HepG2 (cell line): ENCODE measurements at places on chromosomes 1 and 21.

- no peak for DNase-seq
Observed at GRCh38 chr1:14519976-14520375, 78.5 kb upstream of the KAZN start.

DNA sequence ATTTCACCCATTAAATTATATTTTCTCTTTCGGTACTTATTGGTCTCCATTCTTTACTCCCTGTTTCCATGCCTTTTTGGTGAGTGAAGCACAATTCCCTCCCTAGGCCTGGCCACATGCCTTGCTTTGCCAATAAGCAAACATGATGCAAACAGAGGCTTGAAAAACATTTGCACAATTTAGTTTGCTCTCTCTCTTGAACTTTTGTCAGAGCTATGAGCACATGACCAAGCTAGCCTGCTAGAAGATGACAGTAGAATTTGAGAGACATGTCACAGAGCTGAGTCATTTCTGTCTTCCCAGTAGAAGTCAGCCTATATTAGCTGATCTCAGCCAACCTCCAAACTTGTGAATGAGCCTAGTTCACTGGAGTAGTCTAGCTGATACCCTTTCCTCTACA is 24.6 kb downstream of the ANGPTL3 start:
- peak; percentile 98 for DNase-seq

DNA sequence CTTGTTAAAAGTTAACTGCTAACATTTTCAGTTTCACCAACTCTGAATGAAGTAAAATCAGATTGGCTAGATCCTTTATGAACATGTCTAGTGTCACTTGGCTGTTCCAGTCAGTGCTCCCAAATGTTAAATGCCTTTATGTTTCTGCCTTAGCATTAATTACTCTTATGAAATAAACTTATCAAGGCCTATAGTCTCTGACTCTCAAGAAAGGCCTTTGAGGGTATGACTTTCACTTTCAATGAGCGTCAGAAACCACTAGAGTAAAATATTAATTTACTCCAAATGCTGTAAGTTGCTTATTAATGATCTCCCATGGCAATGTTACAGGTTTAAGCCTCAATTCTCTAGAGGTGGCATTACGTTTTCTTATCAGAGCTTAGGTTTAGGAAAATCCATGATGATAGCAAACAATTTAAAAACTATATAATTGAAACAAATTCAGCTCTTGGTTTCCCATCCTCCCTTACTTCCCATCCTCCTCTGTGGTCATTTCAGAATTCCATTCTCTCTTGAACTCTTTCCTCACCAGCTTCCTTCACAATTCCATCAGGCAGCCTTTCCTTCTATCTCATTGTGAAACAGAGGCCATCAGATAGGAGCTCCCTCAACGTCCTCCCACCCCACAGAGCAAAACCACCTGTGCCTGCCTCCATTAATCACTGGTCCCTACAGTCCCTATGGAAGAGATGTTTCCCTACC is 108.6 kb upstream of the COP1 start:
- DNase-seq: no peak

- no peak for DNase-seq
Observed at GRCh38 chr1:31198600-31198999, 41.1 kb downstream of the NKAIN1 start.

- no peak for DNase-seq
Observed at GRCh38 chr21:42527489-42528158, 14.0 kb downstream of the SLC37A1 start.

GRCh38 chr1:90114521-90115141 is 119.7 kb downstream of the ZNF326 start:
- peak; percentile 50 for DNase-seq

GRCh38 chr1:117634631-117635030 is 28.8 kb downstream of the TENT5C start:
- DNase-seq: no peak

DNA sequence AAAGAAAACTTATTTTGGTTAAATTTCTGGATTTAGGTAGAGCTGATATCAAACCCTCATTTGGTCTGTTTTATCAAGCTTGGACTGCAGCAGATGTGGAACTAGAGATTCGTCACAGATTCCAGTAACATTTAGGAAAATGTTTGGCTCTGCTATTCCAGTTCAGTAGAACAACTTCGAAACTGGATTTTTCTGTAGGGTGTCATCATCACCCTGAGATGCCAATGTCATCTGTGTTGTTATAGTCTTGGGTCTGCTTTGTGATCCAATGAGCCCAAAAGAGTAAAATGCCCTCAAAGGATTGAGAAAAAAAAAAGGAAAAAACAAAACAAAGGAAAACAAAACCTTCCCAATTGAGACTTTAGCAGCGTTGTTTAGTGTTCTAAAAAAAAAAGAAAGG is 55.4 kb downstream of the LAMC2 start:
- no peak for DNase-seq

DNA sequence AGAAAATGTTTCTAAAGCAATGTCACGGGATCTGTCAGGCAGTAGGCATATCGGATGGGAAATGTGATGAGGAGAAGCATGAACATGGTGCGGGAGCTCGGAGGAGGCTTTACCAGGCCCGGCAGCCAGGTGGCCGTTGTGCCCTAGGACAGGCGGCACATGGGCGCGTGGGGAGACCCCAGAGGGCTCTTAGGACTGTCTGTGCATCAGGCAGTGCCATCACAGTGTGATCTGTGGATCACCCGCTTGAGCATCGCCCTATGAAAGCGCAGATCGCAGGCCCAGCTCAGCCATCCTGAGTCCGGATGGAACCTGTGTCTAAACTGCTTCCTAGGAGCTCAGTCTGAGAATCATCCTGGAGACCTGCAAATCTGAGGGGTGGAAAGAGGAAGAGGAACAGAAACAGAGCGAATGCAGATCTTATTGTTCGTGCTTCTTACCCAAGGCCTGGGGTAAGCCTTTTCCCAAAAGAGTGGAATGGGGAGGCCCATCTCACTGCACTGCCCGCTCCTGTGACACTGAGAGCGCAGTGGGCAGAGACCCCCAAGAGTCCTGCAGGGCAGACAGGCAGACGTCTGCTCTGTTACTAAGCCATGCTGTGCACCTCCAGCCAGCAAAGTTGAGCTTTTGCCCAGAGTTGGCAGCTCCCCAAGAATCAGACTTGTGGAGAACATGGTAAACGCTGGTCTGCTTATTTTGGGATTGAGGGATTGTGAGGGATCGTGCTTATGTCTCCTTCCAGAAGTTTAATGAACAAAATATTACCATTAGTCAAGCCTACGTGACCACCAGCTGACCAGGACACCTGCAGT is 251.0 kb downstream of the RHOU start:
- DNase-seq: no peak

- DNase-seq: no peak
Observed at GRCh38 chr1:96660051-96660450, 61.5 kb upstream of the PTBP2 start.

GRCh38 chr1:117237726-117238381 is 27.1 kb upstream of the VTCN1 start:
- no peak for DNase-seq

DNA sequence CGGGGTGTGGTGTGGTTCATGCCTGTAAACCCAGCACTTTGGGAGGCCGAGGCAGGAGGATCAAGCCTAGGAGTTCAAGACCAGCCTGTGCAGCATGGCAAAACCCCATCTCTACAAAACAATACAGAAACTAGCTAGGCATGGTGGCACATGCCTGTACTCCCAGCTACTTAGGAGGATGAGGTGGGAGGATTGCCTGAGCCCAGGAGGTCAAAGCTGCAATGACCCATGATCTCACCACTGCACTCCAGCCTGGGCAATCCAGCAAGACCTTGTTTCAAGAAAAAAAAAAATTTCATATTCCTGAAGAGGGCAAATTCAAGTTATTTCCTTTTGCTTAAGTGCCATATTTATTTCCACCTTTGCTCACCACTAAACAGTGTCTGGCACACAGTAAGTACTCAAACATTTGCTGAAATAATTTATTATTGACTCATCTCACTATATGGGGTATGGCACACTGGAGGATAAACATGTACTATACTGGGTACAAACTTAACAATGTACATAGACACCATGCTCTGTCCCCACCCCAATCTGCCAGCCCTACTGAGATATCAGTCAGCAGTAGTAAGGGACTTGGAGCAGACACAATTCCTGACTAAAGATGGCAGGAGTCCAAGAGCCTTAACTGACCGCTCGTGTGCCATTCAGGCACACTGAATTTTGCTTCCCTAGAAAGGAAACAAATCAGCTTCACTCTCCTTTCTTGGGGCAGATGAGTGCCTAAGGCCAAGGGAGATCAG is 15.5 kb downstream of the MEAF6 start:
- no peak for DNase-seq

GRCh38 chr1:29181413-29182225 is at the start of gene SRSF4:
Gene SRSF4 (minus strand): TSS chr1:29181900. CDS start chr1:29181752, 148 bp downstream.
- DNase-seq: peak; percentile 97

- no peak for DNase-seq
Observed at GRCh38 chr1:180358649-180359048, 128.6 kb downstream of the LHX4 start.

DNA sequence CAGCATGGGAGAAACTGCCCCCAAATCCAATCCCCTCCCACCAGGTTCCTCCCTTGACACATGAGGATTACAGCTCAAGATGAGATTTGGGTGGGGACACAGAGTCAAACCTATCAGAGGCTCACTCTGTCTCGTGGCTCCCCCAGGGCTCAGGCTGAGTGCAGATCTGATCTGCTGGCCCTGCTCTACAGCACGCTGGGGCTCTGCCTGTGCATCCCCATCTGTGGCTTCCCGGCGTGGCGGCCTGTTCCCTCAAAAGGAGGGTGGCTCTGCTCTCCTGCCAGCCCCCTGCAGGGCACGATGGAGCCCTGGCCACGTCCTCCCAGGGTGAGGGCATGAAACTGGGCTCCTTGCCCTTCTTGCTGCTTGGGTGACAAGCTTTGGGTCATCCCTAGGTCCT is 19.8 kb upstream of the SMYD3 start:
- no peak for DNase-seq

DNA sequence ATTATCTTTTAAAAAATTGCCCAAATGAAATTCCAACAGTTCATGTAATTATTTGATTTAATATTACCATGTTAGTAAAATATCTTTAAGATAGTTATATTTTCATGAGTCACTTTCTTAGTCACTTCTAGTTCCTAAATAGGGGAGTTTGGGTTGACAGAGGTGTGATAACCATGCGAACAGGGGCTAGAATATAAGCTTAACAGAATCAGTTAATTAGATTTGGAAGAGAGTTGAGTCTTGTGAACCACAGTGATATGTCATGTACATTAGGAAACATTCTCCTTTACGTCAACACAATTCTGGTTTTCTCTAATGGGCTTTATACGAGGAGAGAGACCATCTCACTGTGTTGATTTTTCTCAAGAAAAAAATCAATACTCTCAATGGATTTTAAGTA is 64.8 kb upstream of the ZNF281 start:
- no peak for DNase-seq

GRCh38 chr21:24339406-24339805 is 1267.9 kb downstream of the MRPL39 start:
- no peak for DNase-seq

- DNase-seq: no peak
Observed at GRCh38 chr1:206823727-206824126, 41.7 kb upstream of the IL20 start.

DNA sequence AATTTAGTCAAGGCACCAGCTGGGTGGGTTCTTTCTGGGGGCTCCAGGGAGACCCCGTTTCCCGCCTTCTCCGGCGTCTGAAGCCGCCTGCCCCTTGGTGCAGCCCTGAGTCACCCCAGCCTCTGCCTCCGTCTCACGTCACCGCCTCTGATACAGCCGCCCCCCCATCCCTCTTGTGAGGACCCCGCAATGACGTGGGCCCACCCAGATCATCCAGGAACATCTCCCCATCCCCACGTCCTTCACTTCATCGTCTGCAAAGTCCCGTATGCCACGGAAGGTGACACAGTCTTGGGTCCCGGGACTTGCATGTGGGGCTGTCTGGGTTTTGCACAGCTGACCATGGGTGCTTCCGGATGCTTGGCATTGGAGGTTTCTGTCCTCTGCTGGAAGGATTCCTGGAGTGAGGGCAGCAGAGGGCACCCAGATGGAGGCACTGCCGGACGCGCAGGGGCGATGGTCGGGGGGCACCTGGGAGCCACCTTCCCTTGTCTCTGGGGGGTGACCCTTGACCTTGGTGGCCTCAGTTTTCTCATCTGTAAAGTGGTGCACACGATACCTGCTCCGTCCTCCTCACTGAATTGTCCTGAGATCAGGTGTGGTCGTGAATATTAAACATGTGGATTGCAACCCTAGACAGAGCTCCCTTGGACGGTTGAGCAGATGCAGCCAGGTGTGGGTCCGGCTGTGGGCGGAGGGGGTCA is 58.8 kb downstream of the PRKCZ start:
- DNase-seq: no peak

DNA sequence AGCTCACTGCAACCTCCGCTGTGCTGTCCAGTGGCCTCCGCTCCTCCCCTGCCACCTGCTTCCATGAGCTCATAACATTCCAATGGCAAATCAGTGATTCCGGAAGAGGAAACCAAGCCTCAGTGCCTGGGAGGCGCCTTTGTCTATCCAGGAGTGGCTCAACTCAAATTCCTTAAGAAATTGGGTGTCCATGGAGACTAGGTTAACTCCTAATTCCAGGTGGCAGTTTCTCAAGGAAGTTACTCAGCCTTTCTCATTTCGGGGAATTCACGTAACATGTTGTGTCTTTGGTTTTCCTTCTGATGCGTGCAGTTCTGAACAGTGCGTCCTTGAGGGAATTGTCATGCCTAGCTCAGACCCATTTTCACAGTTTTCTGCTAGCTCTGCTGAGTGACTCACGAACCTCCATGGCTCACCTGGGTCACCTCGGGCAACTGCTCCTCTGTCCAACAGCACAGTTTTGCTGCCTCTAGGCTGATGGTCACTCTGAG is 89.9 kb upstream of the DSCAM start:
- DNase-seq: no peak

- no peak for DNase-seq
Observed at GRCh38 chr1:162997499-162998285, 71.5 kb upstream of the RGS4 start.

DNA sequence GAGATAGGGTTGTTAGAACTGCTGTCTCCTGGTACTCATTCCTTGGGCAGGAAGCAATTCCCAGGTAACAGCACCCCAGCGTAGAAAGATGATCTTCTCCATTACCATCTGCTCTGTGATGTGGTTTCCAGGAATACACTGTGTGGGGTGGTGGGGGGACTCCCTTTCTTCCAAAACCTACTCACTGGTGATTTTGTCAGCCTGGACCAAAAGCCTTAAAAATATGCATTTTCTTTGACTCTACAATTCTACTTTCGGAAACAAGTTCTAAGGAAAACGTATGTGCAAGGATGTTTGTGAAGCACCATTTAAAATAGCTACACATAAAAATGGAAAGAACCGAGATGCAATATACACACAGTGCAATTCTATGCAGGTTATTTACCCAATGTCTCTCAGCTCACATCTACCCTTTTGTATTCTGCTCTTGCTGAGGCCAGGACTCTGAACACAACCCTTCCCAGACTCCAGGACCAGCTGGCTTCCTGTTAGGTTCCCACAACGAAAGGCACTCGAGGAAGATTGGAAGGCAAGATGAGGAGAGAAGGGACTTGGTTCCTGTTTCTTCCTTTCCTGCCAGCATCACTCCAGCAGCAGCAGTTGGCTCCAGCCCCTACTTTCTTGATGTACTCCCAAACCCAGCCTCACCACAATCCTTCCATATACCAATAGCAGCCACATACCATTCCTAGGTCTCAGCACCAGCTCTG is 33.0 kb upstream of the GJB5 start:
- no peak for DNase-seq
